ENCODE measurements at places on chromosomes 4 and X.

GRCh38 chrX:68754406-68754805, 74.4 kb upstream of the EFNB1 start:
- DNase-seq: no peak

- DNase-seq: no peak
Measured at GRCh38 chrX:130482871-130483270, 81.1 kb downstream of the RBMX2 start.

DNA sequence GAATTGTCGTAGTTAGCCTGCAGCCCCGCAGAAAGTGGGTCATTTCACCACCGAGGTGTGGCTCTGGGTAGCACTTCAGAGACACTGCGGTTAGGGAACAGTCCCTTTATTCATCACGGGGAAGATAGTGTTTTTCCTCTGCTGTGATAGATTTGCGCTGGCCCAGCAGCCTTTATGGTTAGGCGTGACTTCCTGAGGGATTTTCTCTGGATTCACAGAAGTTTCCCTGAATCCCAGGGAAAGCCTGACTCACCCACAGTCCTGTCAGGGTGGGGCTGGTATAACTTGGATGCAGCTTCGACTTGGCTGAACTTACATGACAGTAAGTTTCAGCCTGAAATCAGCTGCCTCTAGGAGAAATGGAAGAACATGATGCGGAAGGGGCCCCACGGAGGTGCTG, 196.3 kb upstream of the HHIP start:
- DNase-seq: no peak

DNA sequence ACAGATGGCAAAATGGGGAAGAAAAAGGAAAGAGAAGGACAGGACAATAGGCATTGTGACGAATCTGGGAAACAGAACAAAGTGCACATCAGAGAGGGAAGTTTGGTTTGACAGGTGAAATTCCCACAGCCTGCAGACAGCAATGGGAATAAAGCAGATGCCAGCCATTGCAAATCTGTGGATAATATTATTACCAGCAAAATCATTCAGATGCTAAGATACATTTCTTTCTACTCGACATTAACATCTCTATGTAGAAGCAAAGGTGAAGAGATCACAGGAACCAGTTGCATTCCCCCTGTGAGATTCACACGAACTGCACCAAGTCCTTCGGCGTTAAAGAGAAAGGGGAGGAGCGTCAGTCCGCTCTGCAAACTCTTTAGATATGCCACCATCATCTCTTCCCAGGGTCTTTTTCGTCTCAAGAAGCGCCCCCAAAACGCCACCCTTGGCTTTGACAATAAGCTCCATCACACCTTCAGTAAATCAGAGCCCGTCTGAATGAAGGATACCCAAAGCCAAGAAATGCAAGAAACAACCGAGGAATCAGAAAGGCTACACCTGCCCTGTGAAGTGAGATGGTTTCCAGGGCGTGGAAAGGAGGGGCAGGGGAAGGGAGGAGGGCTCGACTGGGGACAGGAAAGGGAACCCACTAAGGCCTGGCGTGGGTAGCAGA, 1.9 kb downstream of the NEUROG2 start:
- DNase-seq: no peak

- no peak for DNase-seq
Measured at GRCh38 chr4:8317474-8317873, 47.9 kb downstream of the HTRA3 start.

- DNase-seq: peak; percentile 58
Measured at GRCh38 chr4:143514497-143514896, 995 bp downstream of the SMARCA5 start.

DNA sequence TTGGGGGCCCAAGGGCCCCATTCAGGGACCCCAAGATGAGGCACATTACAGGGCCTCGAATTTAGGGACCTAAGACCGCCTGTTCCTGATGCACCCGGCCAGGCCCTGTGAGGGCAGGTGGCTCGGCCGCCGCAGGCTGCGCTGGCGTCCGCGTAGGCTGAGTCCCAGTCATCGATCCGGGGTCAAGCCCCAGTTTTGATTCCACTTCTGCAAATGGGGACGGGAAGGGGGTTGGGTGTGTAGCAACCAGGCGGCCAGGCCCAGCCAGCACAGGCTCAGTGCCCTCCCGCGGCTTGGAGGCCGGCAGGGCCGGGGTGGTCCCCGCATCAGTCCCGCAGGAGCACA, 327 bp downstream of the PNPLA4 start:
- DNase-seq: peak; percentile 48

DNA sequence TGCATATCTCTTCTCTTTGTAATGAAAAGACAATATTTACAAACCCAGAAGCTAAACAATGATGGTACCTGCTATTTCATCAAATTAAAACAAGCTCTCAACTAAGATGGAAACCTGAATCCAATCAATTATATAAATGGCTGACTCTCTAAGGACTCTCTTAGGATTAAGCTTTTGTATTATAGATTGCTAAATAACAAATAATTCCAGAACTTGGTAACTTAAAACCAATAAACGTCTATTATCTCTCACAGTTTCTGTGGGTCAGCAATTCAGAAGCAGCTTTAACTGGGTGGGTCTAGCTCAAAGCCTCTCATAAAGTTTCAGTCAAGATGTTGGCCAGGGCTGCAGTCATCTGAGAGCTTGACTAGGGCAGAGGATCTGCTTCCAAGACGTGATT, 12.4 kb downstream of the PHKA2 start:
- DNase-seq: no peak

GRCh38 chr4:122826079-122826527, 528 bp upstream of the FGF2 start:
- DNase-seq: no peak

DNA sequence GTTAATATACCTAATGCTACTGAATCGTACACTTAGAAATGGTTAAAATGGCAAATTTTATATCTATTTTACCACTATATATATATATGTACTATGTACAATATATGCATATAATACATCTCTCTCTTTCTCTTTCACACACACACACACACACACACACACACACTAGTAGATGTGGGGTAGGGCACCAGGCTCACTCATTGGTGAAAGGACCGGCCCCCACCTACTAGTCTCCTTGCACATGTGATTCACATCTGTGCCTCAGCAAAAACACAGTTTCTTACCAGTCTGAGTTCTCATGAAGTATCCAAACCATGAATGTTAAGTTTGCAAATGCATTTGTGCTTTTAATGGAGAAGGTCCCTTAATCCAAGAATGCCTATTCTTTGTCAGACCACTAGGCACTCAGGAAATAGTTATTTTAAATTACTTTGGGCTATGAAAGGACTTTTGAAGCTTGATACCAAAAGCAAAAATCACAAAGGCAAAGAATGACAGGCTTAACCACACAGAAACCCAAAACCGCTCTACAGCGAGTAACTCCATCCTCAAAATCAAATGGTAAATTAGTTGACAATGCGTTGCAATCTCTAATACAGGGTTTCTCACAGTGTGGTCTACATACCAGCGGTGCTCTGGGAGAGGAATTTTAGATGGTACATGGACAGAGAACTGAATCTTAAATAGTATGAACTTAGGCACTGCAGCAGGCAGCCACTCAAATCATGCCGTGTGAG, 5.8 kb downstream of the TSC22D3 start:
- no peak for DNase-seq

GRCh38 chrX:6856471-6856870, 291.0 kb upstream of the STS start:
- DNase-seq: no peak

GRCh38 chr4:828641-829271, 2.8 kb upstream of the CPLX1 start:
- no peak for DNase-seq

DNA sequence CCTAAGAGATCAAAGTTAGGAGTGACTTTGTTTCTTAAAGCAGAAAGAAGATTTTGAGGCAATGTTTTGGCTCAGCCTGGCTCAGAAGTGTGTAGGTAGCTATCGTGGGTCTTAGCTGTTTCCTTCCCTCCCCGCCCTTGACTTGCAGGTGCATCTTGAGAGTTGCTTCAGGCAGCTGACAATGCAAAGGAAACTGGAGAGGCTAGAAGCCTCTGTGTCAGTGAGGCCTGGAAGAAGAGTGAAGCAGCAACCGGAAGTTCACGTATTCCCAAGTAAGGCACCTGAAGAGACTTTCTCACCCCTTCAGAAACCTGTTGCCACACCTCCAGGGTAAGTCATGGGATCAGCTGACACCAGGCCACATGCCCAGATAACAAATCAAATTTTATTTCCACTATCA, 10.6 kb upstream of the XKRX start:
- DNase-seq: no peak

- DNase-seq: peak; percentile 22
Measured at GRCh38 chr4:184857441-184858121, 31.8 kb upstream of the ACSL1 start.

DNA sequence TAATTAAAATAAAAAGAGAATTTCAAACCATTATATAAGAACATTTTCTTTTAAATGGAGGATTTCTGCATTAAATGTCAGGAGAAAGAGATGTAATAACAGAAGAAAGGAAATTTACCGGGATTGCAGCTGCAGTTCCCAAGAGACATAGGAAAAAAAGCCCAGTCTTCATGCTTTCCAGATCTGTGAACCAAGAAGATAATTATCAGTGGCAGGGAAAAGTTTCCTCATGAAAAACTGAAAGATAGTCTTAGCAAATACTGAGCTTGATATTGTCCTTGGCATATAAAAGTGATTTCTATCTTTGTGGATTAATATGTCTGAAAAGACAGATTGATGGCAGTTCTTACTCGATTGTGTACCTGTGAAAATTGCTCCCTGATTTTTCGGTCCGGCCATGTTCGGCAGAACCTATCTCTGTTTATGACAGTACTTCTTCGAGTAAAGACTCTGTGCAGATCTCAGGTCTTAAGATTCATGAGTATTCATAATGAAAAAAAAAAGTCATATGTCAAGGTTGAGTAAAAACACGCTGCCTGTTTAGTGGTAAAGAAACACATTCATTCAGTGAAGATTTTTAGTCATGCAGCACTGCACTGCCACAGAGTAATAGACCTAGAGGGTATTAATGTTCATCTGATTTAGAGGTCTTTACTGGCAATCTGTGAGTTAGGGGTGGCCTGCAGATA, 29.6 kb downstream of the SPARCL1 start:
- DNase-seq: no peak

All from suppressor macrophage treated with lipopolysaccharide for 1 hour (primary cell).